ENCODE measurements at places on chromosomes 7 and 10.

GRCh38 chr10:98208925-98209324 lies 59.1 kb downstream of the LOXL4 start:
- DNase-seq: no peak

DNA sequence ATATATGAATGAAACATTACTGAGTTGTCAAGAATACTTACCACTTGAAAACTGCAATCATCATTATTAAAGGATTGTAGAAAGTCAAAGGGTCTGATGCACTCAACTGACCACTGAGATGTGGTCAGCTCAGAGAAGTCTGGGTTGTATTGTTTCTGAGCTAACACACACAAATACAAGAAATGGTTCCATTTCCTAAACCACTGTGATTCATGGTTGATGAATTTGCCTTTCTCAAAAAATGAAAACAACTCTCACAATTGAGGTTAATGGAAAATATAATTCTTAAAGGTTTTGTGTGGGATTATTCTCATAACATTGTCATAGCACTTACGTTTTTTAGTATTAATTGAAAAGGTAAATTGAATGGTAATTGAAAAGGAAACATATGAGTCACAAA lies 45.6 kb upstream of the TAS2R16 start:
- no peak for DNase-seq

DNA sequence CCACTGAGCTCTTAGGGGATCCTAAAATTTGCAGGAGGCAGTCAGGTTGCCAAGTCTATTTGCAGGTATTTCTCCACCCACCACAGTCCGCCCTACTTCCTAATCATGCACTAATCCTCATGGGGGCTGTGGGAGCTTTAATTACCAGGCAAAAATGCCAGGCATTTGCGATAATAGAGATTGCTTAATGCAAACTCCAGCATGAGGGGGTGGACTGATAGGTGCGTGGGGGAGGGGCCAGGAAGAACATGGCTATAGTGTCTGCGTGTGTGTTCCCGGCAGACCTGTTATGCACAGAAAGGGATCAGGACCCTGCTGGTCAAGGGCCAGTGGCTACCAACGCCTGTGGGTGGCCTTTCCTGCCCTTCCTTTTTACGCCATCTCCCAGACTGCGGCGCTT lies 15.6 kb upstream of the AQP1 start:
- no peak for DNase-seq

GRCh38 chr7:50275430-50275829 lies 29.1 kb upstream of the IKZF1 start:
- no peak for DNase-seq
